Glomerular endothelial cell (primary cell): ENCODE measurements at places on chromosomes 7 and 10.

GRCh38 chr7:24718977-24719491, 38.2 kb downstream of the GSDME start:
- DNase-seq = no peak

- DNase-seq = no peak
These were observed 10.8 kb upstream of the INTS1 start for GRCh38 chr7:1514995-1515401.

DNA sequence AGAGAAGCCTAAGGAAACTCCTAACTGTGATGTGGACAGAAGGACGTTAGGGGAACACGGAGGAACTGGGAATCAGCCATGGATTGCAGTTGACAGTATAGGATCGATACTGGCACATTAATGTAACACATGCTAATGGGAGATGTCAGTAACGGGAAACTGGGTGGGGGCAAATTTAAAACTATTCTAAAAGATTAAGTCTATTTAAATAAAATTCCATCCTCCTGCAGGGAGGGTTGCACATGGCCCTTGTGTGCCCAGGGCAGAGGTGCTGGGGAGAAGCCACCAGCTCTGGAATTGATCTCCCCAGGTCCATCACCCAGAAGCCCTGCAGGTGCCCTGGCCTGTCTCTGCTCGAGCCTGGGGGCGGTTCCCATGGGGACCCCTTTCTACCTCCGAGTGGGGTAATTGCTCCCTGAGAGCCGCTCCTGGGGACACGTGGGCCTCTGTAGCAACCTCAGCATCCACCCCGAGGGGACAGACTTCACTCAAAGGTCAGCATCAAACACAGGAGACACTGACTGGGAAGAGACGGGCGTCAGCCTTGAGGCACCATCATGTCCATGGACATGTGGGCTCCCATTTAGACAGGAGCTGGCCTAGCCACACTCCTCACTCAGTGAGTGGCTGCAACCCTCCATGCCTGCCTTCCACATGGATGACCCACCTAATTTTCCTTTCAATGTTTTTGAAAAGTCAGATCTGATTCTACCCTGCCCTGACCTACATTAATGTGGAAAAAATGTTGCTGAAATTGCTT, 21.1 kb downstream of the SCART1 start:
- DNase-seq = no peak

DNA sequence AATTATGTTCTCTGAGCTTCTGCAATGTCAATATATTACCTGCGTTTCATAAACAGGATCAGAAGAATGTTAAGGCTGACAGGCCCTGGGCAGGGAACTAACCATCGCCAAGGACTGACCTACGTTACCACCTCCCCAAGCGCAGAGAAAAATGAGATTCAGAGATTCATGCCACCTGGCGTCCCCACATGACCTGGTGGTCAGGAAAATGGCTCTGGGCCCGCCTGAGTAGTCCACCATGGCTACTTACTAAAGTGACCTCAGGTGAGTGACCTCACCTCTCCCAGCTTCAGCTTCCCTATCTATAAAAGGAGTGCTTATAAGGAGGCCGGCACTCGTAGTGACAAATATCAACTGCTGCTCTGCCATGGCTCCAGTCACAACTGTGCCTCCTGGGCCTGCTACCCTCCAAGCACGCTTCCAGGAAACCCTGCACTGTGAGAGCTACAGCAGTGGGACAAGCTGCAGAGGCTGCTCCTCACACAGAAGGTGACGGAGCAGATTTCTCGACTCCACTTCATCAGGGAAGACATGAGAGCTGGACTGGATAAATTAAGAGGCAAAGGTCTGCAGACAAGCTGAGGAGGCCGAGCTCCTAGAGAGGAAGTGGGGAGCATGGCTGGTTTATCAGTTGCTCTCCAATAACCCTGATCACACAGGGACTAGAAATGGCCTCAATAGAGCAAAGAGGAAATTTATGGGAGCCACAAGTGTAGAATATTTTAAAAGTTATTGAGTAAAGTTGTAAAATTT, 103.0 kb downstream of the RNF216 start:
- no peak for DNase-seq

DNA sequence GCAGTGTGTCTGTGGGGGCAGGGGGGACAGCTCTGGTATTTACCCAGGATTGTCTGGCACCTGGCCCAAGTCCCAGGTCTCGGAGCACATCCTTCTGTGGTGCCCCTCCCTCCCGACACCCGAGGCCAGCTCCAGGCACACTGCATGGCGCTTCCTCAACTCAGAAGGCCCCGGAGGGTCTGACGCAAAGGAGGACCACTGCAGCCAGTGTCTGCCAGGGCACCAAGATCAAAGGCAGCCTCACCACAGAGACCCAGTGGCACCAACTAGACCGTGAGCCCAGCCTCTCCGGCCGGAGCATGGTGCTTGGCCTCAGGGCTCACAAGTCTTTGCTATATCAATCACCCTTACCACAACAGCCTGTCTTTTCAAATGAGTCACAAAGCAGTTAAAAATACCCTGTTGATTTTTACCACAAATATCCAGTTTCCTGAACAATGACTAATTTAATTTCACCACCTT, 99.3 kb upstream of the DDC start:
- DNase-seq = no peak
